ENCODE measurements at places on chromosomes 11 and 22.

DNA sequence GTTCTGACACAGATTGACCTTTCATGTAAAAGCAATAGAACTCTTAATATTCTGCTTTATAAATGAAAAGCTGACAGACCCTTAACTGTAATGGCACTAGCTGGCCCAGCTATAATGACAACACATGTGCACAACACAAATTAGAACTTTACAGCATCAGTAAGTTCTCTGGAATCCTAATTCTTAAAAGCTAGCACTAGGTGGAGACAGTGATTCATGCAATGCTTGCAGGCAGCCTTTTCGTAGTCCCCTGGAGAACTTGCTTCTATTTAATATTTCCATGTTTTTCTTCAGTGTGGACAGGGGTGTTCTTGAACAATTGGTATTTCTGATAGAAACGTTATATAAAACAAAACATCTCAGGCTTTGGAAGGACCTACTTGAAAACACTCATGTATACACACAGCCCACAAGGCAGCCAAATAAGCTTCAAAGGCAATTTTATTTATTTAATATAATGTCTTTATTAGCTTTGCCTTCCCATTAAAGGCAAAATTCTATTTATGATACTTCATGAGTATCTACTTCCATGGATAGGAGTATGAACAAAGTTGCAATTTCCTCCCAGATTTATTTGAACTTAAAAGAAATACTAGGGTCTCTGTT lies 374.3 kb upstream of the MPPED2 start:
- ATAC-seq = no peak

GRCh38 chr11:66450560-66450959 lies 11.9 kb upstream of the MRPL11 start:
- ATAC-seq = no peak

GRCh38 chr11:69539416-69540117 lies 58.1 kb downstream of the LINC01488 start:
- peak; percentile 42 for ATAC-seq

GRCh38 chr11:3341298-3341697 lies 37.6 kb downstream of the ZNF195 start:
- no peak for ATAC-seq

GRCh38 chr11:10302359-10302743 lies 2.5 kb upstream of the ADM start:
- ATAC-seq = peak; percentile 1

DNA sequence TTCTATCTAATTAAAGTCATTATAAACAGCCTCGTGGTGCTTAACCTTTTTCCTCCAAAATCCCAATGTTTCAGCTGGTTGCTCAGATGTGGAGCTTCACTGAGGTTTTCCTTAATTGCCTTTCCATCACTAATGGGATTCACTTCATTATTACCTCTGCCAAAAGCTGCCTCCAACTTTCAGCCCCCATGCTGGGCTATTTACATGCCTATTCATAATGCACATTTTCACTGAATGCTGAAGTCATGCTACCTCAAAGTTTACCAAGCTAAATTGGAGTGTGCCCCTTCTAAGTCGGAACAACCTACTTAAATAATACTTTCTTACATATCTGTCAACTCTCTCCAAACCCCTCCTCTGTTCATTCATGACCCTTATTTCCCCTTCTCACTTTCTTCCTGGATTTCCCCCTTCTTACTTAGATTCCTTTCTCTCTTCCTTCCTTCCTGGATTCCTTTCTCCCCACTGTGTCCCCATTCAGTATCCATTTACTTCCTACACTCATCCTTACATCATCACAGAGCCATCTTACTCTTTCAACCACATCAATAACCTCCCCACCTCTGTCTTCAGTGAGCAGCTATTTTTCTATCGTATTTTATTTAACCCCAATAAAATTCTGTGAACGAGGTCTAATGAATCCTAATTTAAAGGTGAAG lies 887.3 kb upstream of the TENM4 start:
- no peak for ATAC-seq

- ATAC-seq = no peak
These were observed 45.0 kb downstream of the BBOX1 start for GRCh38 chr11:27085605-27086004.

GRCh38 chr11:25183411-25183810 lies 686.6 kb downstream of the LUZP2 start:
- no peak for ATAC-seq

DNA sequence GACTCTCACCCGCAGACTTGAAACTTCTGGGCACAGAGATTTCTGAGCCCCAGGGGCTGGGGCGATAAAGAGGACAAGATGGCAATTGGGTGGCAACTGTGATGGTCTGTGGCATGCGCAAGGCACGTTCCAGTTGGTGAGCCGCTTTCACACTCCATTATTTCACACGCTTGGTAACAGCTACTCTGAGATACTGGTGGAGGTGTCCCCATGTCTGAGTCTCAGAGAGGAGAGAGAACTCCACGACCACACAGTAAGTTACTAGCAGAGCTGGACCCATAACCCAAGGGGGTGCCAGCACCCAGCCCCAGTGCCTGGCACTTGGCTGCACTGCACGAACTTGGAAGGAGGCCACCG lies 6.0 kb upstream of the KCNJ4 start:
- ATAC-seq = peak; percentile 31

- ATAC-seq = peak; percentile 68
These were observed 380.1 kb downstream of the LARGE1 start for GRCh38 chr22:33539902-33540751.

GRCh38 chr11:131038597-131038996 lies 122.3 kb upstream of the SNX19 start:
- ATAC-seq = no peak
